Activated CD8-positive, alpha-beta T cell treated with anti-CD3 and anti-CD28 coated beads, Interleukin-2, amount 10 ng/mL, durations not matched to agents 7 days and 5 days (primary cell): ENCODE measurements at places on chromosomes 1 and 21.

DNA sequence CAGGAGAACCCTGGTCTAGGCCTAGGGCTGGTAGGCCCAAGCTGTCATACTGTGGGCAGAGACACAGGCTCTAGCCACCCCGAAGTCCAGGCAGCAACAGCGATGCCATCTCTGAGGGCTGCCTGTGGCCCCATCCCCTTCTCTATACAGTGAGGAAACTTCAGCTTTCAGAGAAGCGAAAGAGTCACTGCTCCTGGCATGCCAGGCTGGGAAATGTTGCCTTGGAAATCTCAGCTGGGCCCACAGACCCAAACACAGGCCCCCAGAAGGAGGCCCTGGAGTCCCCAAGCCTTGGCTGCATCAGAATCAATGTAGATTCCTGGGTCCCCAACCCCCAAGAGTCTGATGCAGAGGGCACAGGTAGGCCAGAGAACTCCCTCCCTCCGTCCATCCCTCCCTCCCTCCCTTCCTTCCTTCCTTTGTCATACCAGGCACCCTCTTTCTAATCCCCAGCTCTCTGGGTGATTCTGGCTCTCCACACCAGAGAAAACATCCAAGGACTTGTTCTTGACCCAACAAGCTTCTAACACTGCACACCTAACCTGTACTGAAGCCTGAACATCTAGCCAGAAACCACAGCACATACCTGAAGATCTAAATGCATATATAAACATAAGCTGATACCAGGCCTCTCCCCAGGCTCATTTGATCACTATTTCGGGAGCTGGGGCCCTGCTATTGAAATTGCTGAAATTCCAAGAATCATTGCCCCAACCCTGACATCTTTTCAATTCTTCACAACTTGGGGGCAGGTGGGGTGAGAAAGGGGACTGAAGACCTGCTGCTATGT, 143.2 kb upstream of the EDN2 start:
- H3K4me3 ChIP-seq: no peak overlapping the region
- DNase-seq: no peak
- H3K27me3 ChIP-seq: no peaks in the 10 kb centered on the region
- H3K4me1 ChIP-seq: peaks cover 28% of the 10 kb centered on the region

DNA sequence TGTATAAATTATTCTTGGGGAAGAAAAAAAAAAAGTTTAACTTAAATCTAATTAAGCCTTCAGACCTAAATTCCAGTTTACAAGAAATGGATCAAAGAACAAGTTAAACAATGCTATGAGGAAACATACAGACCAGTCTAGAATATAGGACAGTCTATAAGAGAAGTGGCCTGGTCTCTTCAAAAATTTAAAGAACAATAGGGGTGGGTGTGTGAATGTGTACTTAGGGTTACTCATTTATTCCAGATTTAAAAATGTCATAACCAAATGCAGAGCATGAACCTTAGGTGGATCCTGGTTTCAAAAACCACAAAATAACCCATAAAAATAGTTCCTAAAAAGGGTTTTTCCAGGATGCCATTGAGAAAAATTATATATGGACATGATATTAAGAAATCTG, 21.8 kb upstream of the SYNJ1 start:
- no peak overlapping the region for H3K4me3 ChIP-seq
- no peaks in the 10 kb centered on the region for H3K27me3 ChIP-seq
- peaks cover 80% of the 10 kb centered on the region for H3K36me3 ChIP-seq

- DNase-seq: peak; percentile 48
- H3K27ac ChIP-seq: no peak overlapping the region
- H3K4me1 ChIP-seq: no peaks in the 10 kb centered on the region
- H3K36me3 ChIP-seq: no peaks in the 10 kb centered on the region
- no peak overlapping the region for H3K4me3 ChIP-seq
- no peaks in the 10 kb centered on the region for H3K27me3 ChIP-seq
Observed at GRCh38 chr1:13828454-13829151, 128.6 kb downstream of the PRDM2 start.

DNA sequence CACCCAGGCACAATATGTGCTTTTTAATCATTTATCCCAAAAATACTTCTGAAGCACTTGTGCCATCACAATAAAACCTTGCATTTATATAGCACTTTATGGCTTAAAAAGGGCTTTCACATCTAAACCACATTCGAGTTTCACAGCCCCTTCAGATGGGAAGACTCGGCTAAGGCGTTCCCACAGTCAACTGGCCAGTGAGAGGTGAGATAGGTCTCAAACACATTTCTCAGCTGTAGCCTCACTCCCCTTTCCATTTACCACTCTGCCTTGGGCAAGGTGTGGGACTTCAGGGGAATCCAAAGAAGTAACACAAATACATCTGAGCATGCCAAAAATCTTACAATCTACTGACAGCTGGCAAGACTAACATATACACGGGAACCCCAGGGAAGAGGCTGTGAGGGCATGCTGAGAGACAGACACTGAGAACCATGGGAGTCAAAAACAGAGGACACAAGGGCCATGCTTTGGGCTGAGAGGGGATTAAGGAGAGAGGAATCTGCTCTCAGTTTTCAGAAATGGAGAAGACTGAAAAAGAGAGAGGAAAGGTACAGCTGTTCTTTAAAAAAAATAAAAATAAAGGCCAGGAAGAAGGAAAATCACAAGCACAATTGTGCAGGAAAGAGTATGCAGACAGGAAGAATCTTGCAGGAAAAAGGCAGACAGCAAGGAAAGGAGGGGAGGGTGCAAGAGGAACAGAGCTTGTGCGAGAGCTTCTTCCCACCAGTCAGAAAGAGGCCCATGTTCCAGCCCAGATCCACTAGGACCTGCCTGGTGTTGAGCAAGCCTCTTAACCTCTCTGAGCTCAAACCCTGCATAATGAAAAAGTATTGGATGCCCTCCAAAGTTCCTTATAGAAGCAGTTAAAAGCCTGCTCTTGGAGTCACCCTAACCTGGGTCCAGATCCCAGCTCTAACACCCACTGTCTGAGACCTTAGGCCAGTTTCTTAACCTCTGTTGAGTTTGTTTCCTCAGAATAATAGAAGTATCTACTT, 73.5 kb downstream of the JAK1 start:
- H3K4me1 ChIP-seq: peaks cover 82% of the 10 kb centered on the region
- H3K27ac ChIP-seq: no peak overlapping the region
- no peak overlapping the region for H3K4me3 ChIP-seq
- H3K36me3 ChIP-seq: peaks cover 4% of the 10 kb centered on the region
- H3K27me3 ChIP-seq: no peaks in the 10 kb centered on the region
- no peak for DNase-seq

DNA sequence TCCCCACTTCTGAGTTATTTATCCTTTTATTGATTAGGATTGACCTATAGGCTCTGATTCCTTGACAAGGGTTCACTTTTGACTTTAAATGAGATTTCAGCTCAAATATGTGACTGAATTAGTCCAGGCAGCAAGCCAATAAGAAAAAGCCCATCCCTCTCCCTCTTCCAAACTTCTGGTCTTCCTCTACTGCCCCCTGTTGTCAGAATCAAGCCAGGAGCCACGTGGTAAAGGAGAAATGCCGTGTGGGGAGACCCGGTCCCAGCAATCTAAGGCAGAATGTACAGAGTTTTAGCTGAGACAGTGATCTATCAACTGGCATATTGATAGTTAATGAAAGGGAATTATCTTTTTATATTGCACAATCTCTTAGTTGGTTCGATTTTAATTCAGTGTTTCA, 5.2 kb downstream of the ADAMTS5 start:
- no peak overlapping the region for H3K4me3 ChIP-seq
- DNase-seq: no peak
- no peaks in the 10 kb centered on the region for H3K4me1 ChIP-seq

- no peaks in the 10 kb centered on the region for H3K36me3 ChIP-seq
- H3K27ac ChIP-seq: no peak within 1 kb of the TSS
- peaks cover 20% of the 10 kb centered on the region for H3K4me1 ChIP-seq
- peak; percentile 30 for DNase-seq
Observed at GRCh38 chr1:239386453-239387303, at the start of gene CHRM3. Gene CHRM3 (plus strand): TSS chr1:239386568. CDS start chr1:239907452, 520,884 bp downstream.

- H3K27me3 ChIP-seq: peaks cover 15% of the 10 kb centered on the region
- no peak overlapping the region for H3K27ac ChIP-seq
- no peaks in the 10 kb centered on the region for H3K4me1 ChIP-seq
- H3K36me3 ChIP-seq: no peaks in the 10 kb centered on the region
Observed at GRCh38 chr1:172513479-172513878, 19.5 kb upstream of the SUCO start.

DNA sequence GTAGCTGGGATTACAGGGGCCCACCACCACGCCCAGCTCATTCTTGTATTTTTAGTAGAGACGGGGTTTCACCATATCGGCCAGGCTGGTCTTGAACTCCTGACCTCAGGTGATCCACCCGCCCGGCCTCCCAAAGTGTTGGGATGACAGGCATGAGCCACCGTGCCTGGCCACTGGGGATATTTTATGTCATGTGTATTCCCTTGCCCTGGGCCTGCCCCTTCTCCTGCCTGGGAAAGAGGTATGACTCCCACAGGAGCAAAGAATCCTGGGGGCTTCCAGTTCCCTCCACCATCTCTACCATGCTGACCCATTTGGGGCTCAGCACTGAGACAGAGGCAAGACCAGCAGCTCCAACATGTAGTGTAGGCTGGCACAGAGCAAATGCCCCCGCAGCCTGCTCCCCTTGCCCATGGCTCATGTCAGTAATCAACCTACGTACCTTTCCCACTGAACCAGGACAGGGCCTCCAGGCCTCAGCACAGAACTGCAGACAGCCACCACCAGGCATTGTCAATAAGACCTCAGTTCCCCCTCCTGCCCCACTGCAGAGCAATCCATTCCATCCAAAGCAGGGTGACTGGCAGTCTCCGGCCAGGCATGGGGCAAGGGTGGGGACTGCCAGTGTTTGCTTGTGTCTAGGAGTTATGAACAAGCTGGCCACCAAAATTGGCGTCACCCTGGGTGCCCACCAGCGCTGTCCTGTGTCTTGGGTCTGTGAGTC, 35.2 kb downstream of the BMP8A start:
- no peak overlapping the region for H3K4me3 ChIP-seq
- H3K27ac ChIP-seq: no peak overlapping the region
- no peaks in the 10 kb centered on the region for H3K27me3 ChIP-seq
- peaks cover 13% of the 10 kb centered on the region for H3K36me3 ChIP-seq
- H3K4me1 ChIP-seq: peaks cover 25% of the 10 kb centered on the region
- no peak for DNase-seq

- H3K36me3 ChIP-seq: no peaks in the 10 kb centered on the region
- DNase-seq: no peak
- peaks cover 3% of the 10 kb centered on the region for H3K27me3 ChIP-seq
- no peak overlapping the region for H3K4me3 ChIP-seq
- no peaks in the 10 kb centered on the region for H3K4me1 ChIP-seq
- no peak overlapping the region for H3K27ac ChIP-seq
Observed at GRCh38 chr1:14756589-14757285, 158.3 kb downstream of the KAZN start.

DNA sequence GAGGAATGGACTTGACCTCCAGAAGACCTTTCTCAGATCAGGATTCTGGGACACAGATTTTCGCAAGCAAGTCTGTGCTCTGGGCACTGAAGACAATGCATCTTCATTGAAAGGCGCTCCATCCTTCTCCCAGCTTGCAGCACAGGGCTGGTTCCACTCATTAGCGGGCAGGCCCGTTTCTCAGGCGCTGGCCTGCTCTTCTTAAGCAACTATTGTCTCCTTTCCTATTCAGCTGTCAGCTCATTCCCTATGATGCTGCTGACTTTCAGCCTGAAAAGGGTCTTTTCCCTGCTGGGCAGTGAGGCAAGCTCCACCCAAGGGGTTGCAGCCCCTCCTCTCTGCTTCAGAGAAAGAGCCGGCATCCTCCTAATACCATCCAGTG, 91.9 kb upstream of the PLXNA2 start:
- no peaks in the 10 kb centered on the region for H3K36me3 ChIP-seq
- peaks cover 31% of the 10 kb centered on the region for H3K27me3 ChIP-seq
- DNase-seq: no peak
- H3K4me3 ChIP-seq: no peak overlapping the region
- no peaks in the 10 kb centered on the region for H3K4me1 ChIP-seq
- no peak overlapping the region for H3K27ac ChIP-seq

GRCh38 chr1:19533626-19534025, 48.3 kb upstream of the CAPZB start:
- H3K27ac ChIP-seq: no peak overlapping the region
- no peaks in the 10 kb centered on the region for H3K36me3 ChIP-seq
- no peaks in the 10 kb centered on the region for H3K27me3 ChIP-seq
- DNase-seq: no peak

- peaks cover 3% of the 10 kb centered on the region for H3K27me3 ChIP-seq
- no peaks in the 10 kb centered on the region for H3K4me1 ChIP-seq
- no peak overlapping the region for H3K4me3 ChIP-seq
- no peak for DNase-seq
Observed at GRCh38 chr21:35325953-35326352, 276.9 kb upstream of the RUNX1 start.

DNA sequence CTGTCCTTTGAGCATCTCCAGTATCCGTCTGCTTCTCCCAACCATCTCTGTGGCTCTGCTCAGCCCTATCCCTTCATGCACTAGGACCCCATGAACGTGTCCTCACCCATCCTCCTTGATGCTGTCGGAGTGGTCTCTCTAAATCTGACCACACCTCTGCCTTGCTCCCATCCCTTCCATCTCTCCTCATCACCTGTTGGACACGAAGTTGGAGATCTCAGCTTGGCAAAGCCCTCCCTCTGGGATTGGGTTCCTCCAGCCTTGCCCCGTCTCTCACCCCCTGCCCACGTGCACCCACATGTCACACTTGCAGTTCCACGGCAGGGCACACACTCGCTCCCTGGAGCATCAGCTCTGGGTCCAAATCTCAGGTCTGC, 135.7 kb downstream of the ACTL8 start:
- H3K4me3 ChIP-seq: no peak overlapping the region
- H3K4me1 ChIP-seq: no peaks in the 10 kb centered on the region
- H3K27me3 ChIP-seq: no peaks in the 10 kb centered on the region
- DNase-seq: no peak

DNA sequence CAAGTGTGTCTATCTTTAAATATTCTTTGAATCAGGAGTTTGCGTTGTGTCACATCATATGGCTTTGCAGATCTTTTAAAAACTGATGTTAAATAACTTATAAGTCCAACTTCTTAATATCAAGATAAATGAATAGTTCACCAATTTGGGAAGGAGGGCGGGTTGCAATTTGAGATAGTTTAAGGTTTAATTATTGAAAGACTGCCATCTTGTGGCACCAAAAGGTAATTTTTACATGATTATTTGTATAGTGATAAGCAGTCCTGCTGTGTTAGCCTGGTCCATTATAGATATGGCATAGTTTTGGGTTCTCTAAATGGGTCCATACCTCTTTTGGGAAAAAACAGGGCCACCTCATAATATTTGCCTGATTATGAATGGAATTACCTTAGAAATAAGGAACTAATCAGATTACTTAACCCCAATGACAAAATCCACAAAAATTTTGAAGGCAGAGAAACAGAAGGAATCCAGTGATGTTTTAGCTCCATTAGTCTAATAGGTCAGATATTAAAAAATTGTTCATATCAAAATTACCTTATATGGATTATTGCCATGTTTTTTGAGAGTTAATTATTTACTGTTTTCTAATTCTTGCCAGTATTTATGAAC, 64.3 kb downstream of the PRKAA2 start:
- no peak overlapping the region for H3K27ac ChIP-seq
- no peaks in the 10 kb centered on the region for H3K4me1 ChIP-seq
- DNase-seq: no peak
- no peak overlapping the region for H3K4me3 ChIP-seq
